NCI-H2107 (cell line): ENCODE measurements at places on chromosomes 13 and 19.

- DNase-seq: no peak
Observed at GRCh38 chr13:100347968-100348367, 240.6 kb downstream of the GGACT start.

DNA sequence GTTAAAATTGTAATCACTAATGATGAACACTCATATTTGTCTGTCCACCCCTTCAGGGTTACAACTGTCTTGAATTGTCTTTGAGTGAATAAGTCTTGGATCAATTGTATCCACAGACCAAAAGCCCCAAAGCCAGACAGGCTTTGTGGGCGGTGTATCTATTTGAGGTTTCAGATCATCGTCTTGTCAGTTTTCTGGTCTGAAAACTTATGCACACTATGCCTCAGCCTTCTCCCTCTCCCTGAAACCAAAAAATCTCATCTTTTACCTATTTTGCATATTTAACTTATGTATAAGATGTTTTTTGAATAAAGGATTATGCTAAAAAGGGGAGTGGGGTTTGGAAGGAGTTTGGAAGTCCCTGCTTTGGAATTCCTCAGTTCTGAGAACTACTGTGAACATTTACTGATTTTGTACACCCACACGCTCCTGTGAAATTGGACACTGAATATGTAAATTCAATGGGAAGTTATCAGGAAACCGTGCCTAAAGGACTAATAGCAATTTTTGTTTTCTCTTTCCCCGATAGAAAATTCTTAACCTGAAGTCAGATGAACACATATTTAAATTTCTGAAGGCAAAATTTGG is 52.1 kb downstream of the DPY19L3 start:
- no peak for DNase-seq

DNA sequence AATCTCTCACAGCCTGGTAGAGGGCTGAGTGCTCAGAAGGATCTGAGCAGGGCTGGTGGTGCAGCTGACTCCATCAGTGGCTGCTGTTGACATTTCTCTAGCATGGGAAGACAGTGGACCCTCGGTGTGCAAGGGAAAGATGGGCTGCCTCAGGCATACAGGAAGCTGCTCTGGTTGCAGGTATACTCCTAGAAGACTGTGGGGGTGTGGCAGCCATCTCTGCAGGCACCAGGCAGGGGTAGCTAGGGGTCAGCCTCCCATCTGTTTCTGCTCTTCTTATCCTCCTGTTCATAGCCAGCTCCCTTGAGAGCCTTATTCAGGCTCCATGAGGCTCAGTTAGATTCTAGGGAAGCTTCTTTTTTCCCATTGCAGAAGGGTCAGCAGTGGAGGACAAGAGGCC is 475.5 kb downstream of the TSHZ3 start:
- DNase-seq: no peak

GRCh38 chr13:85432881-85433280 is 366.3 kb downstream of the SLITRK6 start:
- DNase-seq: no peak

GRCh38 chr19:46251416-46251815 is 21.9 kb downstream of the IGFL1 start:
- no peak for DNase-seq

DNA sequence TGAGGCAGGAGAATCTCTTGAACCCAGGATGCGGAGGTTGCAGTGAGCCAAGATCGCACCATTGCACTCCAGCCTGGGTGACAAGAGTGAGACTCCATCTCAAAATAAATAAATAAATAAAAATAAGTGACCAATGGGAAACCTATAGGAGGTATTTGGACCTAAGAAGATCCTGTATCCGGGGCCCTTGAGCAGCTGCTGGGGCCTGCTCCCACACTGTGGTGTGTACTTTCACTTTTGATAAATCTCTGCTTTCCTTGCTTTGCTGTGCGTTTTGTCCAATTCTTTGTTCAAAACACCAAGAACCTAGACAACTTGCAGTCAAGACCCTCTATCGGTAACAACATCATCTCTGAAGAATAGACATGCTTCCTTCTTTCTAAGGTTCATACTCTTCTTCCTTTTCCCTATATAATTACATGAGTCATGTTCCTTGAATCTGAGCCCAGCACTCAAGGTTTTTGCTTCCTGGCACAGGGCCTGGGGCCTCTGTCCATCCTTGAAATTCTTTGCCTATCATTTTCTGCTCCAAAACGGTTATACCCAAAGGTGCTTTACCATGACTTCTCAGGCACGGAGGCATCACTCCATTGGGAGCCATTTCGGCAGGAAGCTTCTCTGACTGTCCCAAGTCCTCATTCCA is 14.2 kb upstream of the PNMA8C start:
- no peak for DNase-seq

GRCh38 chr19:45952686-45953505 is 20.8 kb downstream of the NOVA2 start:
- no peak for DNase-seq

GRCh38 chr19:13797870-13798269 is 2.6 kb downstream of the ZSWIM4 start:
- no peak for DNase-seq

GRCh38 chr13:99104396-99104795 is 96.3 kb upstream of the UBAC2 start:
- no peak for DNase-seq

GRCh38 chr13:99299256-99299919 is 7.8 kb downstream of the GPR183 start:
- no peak for DNase-seq

GRCh38 chr13:101757446-101758039 is 305.1 kb downstream of the ITGBL1 start:
- DNase-seq: peak; percentile 9

GRCh38 chr13:37868691-37869505 is 674 bp downstream of the TRPC4 start:
- no peak for DNase-seq

DNA sequence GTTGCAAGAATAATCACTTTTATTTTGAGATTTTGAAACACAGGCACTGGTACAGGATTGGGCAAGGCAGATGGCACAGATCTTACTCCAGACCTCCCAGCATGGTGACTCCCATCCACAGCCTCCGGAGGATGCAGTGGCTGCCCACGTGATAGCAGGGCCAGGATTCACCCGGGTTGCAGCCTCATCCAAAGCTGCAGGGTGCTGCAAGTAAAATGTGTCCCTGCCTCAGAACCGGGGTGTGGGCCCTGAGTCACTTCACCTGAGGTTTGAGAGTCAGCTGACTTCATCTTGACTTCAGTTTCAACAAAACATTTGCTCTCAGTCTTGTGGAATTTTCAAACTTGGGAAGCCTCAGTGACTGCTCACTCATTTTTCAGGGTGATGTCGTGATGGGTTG is 201.9 kb downstream of the FGF9 start:
- DNase-seq: no peak

DNA sequence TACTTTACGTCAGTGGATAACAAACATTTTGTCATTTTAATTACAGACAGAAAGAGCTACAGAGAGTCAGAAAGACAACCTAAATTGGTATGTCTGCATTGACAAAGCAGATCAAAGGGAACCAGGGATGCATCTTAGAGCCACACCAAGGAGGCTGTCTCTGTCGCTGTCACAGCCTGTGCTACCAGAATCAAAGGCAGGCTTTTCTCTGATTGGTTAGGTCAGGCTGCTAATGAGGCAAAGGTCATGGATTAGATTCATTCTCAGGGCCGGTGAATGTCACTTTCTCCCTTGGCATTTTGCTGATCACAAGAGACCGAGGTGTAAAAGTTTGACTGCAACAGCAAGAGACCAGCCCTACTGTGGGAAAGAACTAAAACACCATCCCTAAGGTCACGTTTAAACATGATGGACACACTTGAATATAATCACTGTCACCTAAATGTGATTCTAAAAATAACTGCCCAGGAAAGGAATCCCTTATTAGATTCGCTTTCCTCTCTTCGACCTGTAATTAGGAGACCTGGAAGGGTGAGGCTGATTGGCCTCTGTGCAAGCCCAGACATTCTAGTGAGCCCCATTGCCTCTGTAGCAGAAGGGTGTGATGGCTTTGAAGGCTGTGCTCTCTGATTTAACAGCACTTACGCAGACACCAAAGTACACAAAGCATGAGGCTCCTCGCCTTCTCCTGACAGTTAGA is 314.4 kb upstream of the NBEA start:
- DNase-seq: no peak

DNA sequence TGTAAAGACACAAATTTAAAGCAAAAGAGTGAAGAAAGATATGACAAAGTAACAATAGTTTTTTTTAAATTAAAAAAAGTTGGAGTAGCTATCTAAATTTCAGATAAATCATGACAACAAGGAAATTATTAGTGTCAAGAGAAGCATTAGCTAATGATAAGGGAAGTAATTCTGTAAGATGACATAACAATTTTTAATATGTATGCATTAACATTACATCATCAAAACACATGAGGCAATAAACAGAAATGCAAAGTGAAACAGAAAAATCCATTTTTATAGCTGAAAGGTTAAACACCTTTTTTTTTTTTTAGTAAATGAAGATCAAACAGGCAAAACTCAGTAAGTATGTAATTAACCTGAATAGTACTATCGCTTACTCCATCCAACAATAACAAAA is 804.9 kb upstream of the PRR20A start:
- no peak for DNase-seq

DNA sequence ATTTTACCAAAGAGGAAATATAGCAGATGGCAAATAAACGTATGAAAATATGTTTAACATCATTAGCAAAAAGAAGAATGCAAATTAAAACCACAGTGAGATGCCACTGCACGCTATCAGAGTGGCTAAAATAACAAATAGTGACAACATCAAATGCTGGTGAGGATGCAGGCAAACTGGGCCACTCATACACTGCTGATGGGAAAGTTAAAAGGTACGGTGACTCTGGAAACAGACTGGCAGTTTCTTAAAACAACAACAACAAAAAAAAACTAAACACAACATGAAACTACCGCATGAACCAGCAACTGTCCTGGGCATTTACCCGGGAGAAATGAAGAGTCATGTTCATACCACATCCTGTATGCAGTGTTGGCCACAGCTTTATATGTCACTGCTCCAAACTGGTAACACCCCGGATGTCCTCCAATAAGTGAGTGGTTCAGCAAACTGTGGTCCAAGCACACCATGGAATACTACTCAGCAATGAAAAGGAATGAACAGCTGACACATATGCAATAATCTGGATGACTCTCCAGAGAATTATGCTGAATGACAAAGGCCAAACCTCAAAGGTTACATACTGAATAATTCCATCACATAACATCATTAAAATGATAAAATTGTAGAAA is 22.3 kb downstream of the EPS15L1 start:
- no peak for DNase-seq

- no peak for DNase-seq
Observed at GRCh38 chr19:1648459-1648849, 4.0 kb downstream of the TCF3 start.

- DNase-seq: no peak
Observed at GRCh38 chr19:18842166-18842565, 10.4 kb downstream of the UPF1 start.

- DNase-seq: no peak
Observed at GRCh38 chr19:44847144-44848035, 1.3 kb downstream of the NECTIN2 start.

DNA sequence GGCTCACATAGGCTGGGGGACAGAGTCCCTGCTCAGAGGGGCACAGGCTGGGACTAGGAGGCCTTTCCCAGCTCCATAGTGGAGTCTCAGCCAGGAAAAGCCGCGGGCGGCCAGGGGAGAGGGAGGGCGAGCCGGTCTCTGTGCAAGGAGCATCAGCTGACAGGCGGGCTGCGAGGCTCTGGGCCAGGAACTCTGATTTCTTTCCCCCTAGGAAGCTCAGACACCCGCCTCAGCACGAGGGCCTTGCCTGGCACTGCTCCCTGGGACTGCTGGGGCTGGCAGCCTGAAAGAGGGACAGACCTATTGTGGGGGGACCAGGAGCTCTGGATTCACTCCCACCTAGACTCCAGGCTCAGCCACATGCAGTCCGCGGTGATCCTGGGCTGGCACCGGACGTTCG is 2.2 kb upstream of the PLK5 start:
- DNase-seq: no peak

GRCh38 chr13:29550430-29550988 is 45.0 kb downstream of the SLC7A1 start:
- no peak for DNase-seq

DNA sequence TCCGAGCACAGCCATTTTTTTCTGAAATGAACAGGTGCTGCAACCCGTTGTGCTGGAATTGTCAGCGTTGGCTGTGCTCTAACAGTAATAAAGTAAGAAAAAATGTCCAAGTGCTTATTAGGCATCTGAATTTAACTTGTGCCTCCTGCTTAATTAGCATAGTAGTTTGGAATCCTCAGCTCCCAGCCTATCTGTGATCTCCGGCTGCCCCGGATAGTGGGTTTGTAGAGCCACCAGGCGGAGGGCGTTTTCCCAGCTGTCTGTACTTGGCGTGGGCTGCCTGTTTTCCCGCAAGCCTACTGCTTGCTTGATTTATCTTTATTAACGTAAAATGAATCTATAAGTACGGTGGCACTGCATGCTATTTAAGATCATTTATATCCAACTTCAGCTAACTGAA is 137.9 kb downstream of the MTUS2 start:
- DNase-seq: no peak
